Stromal cell of bone marrow (primary cell): ENCODE measurements at places on chromosomes 5 and 9.
A peak's percentile ranks its signal among the peaks of the same experiment; 100 is the strongest.

- peak; percentile 99 for DNase-seq
These were observed 293.8 kb downstream of the CWC27 start for GRCh38 chr5:65062469-65063083.

DNA sequence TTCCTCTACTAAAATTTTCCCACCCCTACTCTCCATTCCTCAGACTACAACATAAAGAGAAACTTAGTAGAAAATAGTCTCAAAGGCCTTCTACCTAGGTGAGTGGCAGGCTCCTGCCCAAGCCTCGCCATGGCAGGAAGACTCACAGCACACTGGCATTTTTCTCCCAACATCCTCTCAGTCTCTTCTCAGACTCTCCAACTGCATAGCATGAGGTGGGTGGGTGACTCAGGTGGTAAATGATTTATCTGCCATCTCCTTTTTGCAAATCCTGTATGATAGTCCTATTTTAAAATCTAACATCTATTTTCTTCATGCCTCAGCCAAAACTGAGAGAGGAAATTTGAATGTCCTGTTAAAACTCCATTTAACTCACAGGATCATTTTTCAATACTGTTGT, 33.5 kb upstream of the GRIA1 start:
- DNase-seq = no peak

- DNase-seq = no peak
These were observed 1632.8 kb downstream of the MAT2B start for GRCh38 chr5:165138236-165138635.

GRCh38 chr9:26870292-26870691, 22.3 kb downstream of the CAAP1 start:
- DNase-seq = no peak

- DNase-seq = no peak
These were observed 73.4 kb upstream of the PLPP6 start for GRCh38 chr9:4588721-4589120.

GRCh38 chr9:6924149-6924548, 166.4 kb downstream of the KDM4C start:
- no peak for DNase-seq

GRCh38 chr9:128098297-128099230, 29.0 kb downstream of the PTGES2 start:
- DNase-seq = peak; percentile 94

DNA sequence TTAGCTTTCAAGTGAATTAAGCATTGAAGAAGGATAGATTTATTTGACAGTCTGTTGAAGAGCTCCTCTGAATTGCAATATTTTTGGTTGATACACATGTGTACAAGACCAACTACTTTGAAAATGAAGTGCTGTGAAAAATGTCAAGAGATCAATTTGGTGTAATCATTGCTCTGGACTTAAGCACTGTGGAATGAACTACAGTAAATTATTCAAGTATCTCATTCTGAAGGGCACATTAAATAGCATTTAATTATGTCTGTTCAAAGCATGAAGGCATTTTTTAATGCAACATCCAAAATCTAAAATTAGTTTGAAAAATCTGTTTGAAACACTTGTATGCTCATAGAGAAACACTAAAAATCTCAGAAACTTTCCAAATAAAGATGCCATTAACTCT, 107.5 kb downstream of the CDH18 start:
- DNase-seq = no peak

DNA sequence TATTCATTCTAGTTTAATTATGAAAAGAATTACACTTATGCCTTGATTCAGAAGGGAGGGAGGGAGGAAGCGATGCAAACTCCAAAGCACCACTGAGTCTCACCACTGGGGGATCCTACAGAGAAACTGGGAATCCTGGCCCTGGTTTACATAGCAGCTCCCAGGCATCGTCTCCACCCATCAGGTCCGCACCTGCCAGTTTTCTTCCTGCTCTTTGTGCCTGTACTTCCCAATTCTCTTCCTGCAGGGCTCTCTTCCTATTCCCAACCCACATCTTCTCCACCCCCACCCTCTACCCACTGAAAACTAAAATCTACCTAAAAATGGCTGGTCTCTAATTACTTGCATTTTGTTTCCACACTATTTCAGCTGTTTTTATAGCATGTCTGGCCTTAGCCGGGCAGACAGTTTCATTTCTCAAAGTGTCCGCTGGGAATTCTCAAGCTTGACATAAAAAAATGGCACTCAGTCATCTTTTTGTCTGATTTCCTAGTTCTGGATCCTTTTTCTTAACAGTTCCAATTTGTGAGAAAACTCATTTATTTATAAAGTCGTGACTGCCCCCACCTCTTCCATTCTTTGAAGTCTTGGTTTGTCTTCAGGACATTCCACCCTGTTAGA, 1.6 kb upstream of the TNIP1 start:
- DNase-seq = no peak

DNA sequence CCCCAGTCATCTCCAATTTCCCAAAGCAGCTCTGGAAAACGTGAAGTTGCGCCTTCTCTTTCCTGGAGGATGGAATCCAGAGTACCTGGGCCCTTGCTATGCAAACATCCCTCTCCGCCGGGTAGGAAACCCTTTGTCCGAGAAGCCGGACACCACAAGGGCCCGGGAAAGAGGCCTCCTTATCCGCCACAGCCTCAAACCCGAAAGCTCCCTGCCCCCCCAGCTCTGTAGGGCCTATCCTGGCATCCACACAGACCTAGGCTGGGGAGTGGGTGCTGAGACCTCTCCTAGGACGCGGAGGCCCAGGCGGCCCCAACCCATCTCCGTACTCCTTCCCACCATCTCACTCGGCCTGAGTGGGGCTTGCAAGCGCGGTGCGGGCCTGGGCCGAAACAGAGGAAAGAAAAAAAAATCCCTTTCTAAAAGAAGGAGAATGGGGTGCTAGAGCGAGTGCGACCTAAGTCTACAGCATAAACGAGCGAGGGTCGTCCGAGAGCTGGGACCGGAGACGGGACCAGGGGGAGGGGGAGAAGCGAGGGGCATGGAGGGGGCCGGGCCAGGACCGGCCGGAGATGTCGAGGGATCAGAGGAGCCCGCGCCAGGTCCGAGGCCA, 624 bp downstream of the FBXW11 start:
- DNase-seq = no peak

- no peak for DNase-seq
These were observed 766.4 kb upstream of the WWC1 start for GRCh38 chr5:167525004-167525403.

DNA sequence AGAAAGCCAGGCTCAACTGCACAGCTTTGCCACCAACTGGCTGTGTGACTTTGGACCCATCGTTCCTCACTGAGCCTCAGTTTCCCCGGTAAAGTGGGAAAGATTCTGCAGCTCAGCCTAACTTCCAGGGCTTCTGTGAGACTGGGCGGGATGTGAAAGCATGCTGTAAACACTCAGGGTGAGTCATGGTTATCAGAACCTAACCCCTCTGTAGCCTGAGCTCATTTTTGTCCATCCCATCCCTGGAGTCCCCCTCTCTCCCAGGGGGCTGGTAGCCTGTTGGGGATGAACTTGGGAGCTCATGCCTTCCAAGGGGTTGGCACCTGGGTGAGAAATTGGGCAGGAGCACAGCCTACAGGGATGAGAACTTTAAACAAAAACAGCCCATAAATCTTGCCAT, 2.3 kb downstream of the CCDC69 start:
- no peak for DNase-seq

- DNase-seq = no peak
These were observed 184.8 kb upstream of the CD180 start for GRCh38 chr5:67381236-67381880.

DNA sequence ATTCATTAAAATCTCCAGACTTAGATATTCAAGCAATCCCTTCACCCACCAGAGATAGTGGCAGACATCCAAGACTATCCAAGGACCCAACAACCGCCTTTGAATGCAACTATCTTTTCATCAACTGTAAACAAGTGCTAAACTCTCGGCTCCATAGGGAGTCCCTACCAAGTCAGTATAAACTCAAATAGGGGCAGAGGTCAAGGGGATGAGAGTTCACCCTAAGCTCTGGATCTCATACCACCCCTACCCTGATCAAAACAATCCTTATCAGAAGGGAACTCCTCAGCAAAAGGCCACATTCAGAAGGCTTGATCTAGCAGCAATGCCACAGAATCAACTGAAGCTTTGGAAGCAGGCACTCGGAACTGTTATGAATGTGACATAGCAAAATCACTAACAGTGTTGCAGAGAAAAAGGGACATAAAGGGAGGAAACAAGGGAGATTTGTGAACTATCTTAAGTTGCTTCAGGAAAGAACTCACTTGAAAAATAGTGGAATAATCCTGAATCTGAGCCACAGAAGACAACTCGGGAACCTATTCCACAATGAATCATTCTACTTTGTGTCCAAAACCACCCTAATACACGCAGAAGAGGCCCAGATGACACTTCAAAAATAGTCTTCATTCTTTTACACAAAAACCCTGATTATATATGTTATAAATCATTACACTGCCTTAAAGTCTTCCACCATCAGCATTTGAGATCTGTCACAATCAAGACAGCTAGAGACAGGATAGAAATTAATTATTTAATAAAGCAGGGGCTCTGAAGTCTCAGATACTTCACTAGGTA, 49.8 kb downstream of the NR6A1 start:
- no peak for DNase-seq

- DNase-seq = no peak
These were observed 39.1 kb upstream of the RASGRF2 start for GRCh38 chr5:80921026-80921425.

DNA sequence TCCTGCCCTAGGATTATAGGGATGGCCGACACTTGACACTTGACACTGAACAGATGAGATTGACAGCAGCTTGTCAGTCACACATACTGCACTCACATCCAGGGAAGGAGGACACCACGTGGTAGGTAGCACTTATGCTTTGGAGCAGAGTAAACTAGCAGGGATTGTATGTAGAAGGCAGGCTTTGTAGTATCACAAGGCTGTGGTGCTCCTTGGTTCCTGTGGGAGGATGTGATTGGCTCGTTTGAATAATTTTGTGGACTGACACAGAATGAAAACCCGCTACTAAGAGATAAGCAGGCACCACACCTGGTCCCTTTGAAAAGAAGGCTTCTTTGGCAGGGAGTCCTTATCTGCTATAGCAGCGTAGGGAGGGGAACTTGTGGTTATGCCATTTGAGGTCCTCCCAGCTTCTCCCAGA, 63.6 kb upstream of the IL12B start:
- DNase-seq = no peak

GRCh38 chr9:27933210-27934025, 360.1 kb upstream of the C9orf72 start:
- DNase-seq = no peak

DNA sequence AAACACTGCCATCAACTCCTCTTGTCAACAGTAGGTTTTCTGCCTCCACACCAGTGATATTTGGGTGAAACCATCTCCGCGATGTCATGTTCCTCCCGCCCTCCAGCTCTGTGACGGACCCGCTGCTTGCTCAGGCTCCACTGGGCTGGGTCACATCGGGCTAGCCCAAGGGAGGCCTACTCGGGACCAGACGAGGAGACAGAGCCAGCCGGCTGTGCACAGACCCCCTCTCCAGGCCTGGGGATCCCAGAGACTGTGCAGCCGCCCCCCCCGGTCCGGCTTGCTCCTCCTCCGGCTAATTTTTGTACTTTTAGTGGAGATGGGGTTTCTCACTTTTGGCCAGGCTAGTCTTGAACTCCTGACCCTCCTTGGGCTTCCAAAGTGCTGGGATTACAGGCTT, 202.4 kb upstream of the PRDM9 start:
- no peak for DNase-seq

DNA sequence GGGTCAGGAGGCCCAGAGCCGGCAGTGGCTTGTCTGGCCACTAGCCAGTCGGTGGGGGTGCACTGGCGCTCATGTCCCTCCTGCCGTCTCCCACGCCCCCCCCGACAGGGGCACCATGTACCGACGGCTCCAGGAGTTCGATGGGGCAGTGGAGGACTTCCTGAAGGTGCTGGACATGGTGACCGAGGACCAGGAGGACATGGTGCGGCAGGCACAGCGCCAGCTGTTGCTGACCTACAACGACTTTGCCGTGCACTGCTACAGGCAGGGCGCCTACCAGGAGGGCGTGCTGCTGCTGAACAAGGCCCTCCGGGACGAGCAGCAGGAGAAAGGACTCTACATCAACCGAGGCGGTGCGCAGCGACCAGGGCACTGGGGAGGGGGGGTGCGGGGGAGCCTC, 8.1 kb downstream of the TTC16 start:
- DNase-seq = no peak

DNA sequence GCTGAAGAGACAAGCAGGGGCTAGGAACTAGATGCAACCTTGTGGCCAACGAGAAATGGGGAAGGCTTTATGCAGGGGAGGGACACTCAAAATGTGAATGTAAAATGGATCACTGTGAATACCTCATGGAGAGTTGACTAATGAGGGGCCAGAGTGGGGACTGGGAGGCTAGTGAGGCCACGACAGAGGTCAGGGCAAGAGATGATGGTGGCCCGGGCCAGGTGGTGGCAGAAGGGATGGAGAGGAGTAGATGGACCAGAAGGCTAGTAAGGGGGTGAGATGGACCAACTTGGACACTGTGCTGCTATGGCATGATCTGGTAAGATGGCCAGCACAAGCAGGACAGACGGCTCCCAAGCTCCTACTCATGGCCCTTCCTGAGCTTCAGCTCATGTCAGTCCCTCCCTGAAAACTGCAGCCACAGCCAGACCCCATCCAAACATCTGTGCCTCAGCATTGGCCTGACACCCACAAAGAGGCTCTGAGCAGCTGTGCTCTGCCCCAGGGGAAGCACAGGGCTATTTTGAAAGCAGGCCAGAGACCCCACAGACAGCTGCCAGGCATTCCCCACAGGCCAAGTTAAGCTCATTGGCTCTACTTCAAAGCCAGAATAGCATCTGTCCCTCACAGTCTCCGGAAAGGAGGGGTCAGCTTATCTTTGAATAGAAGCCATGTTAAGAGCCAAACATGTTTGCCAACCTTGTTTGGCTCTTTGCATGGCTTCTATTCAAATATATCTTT, 22.1 kb downstream of the P4HA2 start:
- DNase-seq = no peak

DNA sequence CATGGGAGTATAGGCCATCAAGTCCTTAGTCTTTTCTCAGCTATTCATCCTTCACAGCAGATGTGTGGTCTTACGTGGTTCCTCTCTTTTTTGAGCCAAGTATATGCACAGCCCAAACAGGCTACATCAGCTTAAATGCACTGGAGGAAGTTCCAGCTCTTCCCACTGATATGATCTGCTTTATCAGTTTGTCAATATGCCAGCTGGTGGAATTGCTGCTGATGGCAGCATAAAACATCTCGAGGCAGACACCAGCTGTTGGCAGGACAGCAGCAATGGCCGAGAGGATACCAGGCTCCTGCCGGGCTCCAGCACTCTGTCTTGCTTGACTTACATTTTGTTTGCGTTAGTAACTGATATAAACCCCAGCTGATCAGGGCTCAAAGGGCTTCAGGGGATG, 143.4 kb downstream of the TENT4A start:
- no peak for DNase-seq

GRCh38 chr5:154077696-154078095, 38.9 kb downstream of the MFAP3 start:
- DNase-seq = no peak
